ENCODE measurements at places on chromosomes 5 and 9.

GRCh38 chr9:69195668-69196067 is 21.6 kb downstream of the TJP2 start:
- no peak for DNase-seq

GRCh38 chr5:90168399-90168798 is 241.2 kb downstream of the CETN3 start:
- no peak for DNase-seq

DNA sequence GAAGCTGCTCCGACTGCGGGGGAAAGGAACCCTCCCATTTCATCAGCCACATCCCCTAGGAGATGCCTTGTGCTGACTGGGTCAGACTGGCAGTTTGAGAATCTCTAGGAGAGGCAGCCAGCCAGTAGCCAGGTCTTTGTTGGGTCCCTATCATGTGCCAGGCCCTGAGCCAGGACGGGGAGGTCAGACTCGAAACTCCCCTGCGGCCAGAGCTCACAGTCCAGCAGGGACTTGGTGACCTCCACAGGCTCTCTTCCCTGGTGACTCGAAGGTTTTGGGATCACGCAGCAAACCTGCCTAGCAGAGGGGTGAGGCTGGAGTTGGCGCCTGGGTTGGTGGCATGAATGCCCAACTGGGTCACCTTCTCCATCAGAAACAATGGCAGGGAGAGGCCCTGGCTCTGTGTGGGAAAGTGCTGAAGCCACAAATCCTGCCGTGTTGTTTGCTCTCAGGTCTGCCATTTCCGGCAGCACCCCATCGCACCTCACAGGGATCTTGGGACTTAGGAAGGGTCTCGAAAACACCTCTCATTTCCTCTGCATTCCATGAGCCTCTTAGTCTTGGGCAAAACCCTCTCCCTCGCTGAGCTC is 14.4 kb upstream of the ORM1 start:
- DNase-seq, result no peak

GRCh38 chr5:56329652-56330051 is 96.5 kb upstream of the ANKRD55 start:
- DNase-seq, result no peak

DNA sequence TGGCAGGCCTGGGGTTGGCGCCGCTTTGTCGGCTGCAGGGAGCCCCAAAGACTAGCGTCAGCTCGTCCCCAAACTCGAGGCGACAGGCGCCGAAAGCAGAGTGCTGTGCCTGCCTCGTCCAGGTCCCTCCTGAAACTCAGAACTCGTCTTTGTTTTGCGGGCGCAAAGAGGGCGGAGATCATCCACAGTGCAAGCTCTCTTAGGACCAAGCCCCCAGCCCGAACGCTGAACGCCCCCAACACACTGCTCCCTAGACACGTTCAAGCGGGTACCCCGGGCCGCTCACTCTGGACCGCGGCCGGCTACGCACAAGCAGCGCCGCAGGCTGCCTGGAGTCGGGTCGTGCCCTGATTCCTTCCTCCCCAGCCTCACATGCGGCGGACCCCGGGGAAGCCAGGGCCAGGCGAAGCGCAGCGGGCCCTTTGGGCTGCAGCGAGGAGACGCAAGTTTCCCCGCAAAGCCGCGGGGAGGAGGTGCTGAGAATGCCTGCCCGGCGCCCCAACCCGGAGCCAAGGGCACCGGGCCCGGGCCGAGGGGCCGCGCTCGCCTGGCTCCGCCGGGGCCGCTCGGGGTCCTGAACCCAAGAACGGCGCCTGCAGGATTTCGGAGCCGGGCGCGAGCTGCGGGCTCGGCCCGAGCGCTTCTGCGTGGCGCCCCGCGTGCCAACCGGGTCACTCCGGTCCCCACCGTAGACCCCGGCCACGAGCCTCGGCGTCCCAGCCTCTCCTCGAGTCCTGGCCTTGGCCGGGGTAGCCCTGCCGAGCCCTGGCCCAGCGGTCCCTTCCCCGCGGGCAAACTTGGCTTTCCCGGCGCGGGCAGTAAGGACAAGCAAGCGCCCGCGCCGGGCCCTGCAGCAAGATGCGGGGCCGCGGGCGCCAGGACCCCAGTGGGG is 738 bp downstream of the FSTL4 start:
- no peak for DNase-seq

DNA sequence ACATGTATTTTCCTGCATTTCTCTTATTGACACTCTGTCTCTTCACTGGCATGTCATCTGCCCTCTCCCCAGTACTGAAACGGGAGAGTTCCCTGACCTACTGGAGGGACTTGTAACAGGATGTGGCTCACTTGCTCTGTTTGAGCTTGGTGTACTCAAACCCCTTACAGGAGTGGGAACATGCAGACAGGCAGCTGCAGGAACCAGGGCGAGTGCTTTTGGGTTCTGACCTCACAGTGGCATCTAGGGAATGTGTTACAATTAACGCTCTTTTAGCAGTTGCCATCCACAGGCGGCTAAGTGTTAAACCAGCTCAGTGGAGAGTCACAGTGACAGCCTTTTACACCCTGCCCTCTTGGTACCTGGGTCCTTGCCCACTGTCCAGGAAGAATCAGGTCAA is 300.3 kb upstream of the GRAMD2B start:
- DNase-seq, result no peak

DNA sequence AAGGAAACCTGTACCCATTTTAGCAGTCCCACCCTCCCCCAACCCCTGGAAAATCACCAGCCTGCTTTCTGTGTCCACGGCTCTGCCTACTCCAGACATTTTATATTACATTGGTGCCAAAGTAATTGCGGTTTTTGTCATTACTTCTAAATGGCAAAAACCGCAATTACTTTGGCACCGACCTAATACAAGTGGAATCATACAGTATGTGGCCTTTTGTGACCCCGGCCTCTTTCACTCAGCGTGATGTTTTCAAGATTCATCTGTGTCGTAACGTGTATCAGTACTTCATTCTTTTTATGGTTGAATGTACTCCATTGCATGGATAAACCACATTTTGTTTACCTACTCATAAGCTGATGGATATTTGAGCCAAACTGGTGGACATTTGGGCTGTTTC is 9.7 kb upstream of the ORM1 start:
- no peak for DNase-seq
